ENCODE measurements at places on chromosomes 4 and X.

- H3K4me1 ChIP-seq = no peaks in the 10 kb centered on the region
- no peaks in the 10 kb centered on the region for H3K36me3 ChIP-seq
- no peak overlapping the region for H3K4me3 ChIP-seq
These were observed 157.6 kb downstream of the ARX start for GRCh38 chrX:24858004-24858746.

GRCh38 chrX:150893936-150894335 lies 4.5 kb downstream of the CD99L2 start:
- H3K4me3 ChIP-seq = no peak overlapping the region
- peaks cover 10% of the 10 kb centered on the region for H3K4me1 ChIP-seq
- no peak overlapping the region for H3K27ac ChIP-seq
- H3K27me3 ChIP-seq = no peaks in the 10 kb centered on the region
- DNase-seq = no peak

GRCh38 chr4:10773656-10774055 lies 89.1 kb upstream of the CLNK start:
- H3K27ac ChIP-seq = no peak overlapping the region
- no peaks in the 10 kb centered on the region for H3K4me1 ChIP-seq
- H3K27me3 ChIP-seq = no peaks in the 10 kb centered on the region
- H3K4me3 ChIP-seq = no peak overlapping the region
- DNase-seq = no peak

- peaks cover 9% of the 10 kb centered on the region for H3K36me3 ChIP-seq
- H3K4me1 ChIP-seq = peaks cover 13% of the 10 kb centered on the region
- peak overlapping the region; percentile 88 for H3K4me3 ChIP-seq
- DNase-seq = no peak
These were observed 447 bp downstream of the PDZD11 start for GRCh38 chrX:70289168-70289792.

- no peaks in the 10 kb centered on the region for H3K36me3 ChIP-seq
- H3K27ac ChIP-seq = no peak overlapping the region
- H3K27me3 ChIP-seq = peaks cover 6% of the 10 kb centered on the region
- no peaks in the 10 kb centered on the region for H3K4me1 ChIP-seq
These were observed 204.5 kb downstream of the RELL1 start for GRCh38 chr4:37481547-37482122.

GRCh38 chrX:153635788-153636668 lies 11.0 kb upstream of the DUSP9 start:
- no peak overlapping the region for H3K27ac ChIP-seq
- no peak for DNase-seq
- H3K36me3 ChIP-seq = no peaks in the 10 kb centered on the region
- no peaks in the 10 kb centered on the region for H3K4me1 ChIP-seq
- H3K27me3 ChIP-seq = no peaks in the 10 kb centered on the region
- H3K4me3 ChIP-seq = no peak overlapping the region

Data from T-cell (primary cell).